ENCODE measurements at places on chromosomes 5 and 9. TPM values are rescaled to one million over a fixed set of nuclear protein-coding genes. Genes with fewer than 3 reads are reported as not detected.

Gene LRRC19
- not detected for polyA plus RNA-seq

DNA sequence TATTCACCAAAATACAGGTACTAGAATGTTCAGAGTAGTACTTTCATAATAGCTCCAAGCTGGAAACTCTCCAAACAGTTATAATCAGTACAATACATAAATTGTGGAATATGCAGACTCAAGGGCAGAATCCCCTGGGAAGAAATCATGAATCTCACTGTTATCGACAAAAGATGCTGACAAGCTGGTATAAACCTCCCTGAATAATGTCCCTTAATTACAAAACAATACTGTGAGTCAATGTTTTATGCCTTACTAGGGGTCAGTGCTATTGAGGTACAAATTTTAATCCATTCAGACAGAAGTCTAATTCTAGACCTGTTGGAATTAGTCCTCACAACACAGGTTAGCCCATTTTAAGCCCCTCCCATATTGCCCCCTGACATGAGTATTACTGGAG is 532.3 kb downstream of the DTWD2 start:
- no peak for DNase-seq

Gene HEMGN
- 0.02 TPM for polyA plus RNA-seq

Gene MLLT3
- 15.1 TPM for polyA plus RNA-seq

DNA sequence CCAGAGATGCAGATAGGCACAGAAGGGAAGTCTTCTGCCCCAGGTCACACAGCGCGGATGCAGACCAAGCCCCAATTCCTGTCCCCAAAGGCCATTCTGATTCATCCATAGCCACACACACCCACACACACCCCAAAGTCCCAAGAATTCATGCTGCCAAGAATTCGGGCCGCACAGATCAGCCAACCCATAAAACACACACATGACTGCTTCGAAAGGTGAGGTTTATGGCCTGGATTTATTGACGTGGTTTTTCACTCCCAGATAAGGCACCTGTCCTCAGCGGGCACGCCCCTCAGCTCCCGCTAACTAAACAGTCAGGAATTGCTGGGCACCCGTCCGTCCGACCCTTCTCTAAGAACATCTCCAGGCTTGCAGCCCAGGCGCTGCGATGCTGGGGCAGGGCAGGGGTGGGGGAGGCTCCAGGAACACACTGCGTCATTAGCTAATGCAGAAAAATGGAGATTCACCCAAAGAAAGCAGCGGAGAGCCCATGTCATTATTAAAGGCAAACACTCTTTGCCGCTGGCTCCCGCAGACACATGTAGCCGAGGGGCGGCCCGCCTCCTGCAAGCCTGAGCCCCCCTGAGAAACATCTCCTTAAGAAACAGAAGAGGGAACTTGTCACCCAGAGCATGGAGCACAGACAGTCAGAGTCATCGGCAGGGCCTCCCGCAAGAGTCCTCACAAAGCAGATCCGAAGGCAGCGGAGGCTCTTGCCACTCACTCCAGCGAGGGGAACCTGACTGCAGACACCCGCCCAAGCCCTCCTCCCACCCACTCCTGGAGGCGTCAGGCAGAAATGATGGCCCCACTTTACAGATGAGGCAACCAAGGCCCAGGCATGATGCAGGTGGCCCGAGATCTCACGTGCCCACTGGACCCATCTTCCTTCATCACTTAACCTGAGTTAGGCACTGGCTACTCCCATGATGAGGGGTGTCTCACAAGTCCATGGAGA is 19.9 kb downstream of the VAV2 start:
- no peak for DNase-seq

Gene SPINK7
- 0.87 TPM for polyA plus RNA-seq

DNA sequence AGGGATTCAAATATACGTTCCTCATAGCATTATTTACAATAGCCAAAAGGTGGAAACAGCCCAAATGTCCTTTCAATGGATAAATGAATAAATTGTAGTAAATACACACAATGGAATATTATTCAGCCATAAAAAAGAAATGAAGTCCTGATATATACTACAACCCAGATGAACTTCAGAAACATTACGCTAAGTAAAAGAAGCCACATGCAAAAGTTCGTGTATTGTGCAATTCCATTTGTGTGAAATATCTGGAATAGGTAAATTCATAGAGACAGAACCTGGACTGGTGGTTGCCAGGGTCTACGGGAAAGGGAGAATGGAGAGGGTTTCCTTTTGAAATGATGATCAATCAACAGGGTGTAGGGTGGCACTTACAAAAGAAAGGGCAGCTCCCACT is 12.5 kb upstream of the ARSI start:
- DNase-seq, result no peak

Gene FOXD4L3
- polyA plus RNA-seq, result not detected

- no peak for DNase-seq
Measured at GRCh38 chr9:131812116-131812790, 72.4 kb upstream of the RAPGEF1 start.

Gene PHF24
- 0.04 TPM for polyA plus RNA-seq

DNA sequence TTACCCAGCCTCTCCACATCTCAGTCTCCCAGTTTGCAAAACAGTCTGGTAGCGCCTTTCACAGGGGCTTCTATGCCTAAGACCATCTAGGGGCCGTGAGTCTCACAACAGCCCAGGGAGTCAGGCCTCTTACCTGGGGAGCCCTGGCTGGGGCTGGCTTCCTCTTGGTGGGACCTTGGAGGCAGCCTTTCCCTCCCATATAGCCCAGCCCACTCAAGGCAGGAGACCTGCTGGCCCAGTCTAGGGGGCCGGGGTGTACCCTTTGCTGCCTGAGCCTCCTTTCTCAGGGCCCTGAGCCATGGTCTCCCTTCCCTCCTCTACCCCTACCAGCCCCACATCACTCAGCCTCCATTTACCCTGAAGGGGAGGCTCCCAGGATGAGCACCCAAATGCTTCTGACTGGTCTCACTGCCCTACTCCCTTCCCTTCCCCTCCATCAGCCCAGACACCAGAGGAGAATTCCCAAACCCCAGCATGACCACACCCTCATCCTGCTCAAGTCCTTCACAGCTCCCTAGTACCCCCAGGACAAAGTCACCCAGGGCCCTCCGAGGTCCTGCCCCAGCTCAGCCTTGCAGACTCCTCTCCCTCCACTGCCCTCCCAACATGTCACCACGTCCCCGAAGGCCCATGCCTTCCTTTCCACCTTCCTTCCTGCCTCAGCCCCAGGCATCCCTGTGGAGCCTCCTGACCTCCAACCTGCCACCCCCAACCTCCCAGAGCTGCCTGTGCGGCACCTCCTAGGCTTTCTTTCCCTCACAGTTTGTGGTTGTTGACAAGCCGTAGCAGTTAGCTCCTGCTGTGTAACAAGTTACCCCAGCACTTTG is 55.3 kb downstream of the BARX1 start:
- DNase-seq, result no peak

DNA sequence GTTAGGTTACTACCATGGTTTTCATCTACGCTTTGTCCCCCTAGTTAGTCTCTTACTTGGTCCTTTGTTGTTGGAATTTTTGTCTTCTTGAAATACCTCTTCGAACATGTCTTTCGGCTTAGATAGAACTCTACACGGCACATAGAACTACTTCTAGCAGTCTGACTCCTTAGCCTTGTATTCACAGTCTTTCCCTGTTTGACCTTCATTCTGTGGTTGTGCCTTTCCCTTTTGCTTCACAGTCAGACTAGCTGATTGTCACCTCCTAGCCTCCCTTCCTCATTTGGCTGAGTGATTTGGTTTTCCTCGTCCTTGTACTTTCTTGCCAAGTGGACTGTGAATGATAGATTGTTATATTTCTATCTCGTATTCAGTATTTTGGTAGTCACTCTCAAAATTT is 10.7 kb downstream of the SMAD5 start:
- no peak for DNase-seq

GRCh38 chr9:35871545-35871944 is 1.3 kb upstream of the OR13J1 start:
- no peak for DNase-seq

DNA sequence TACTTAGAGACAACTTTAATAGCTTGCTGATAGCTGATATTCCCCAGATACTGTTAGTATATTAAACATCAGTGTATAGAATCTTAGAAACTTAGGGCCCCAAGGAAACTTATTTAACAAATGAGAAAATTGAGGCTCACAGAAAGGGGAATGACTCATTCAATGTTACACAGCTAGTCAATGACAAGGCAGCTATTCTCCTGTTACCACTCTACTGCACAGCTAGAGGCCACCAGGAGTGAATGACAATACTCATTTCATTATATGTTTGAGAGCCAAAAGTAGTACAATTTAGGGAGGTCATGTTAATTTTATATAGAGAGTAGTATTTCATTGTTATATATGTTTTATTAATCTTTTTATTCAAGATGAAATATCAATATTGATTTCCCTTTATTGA is 33.2 kb upstream of the PCDHB1 start:
- no peak for DNase-seq

GRCh38 chr5:84642795-84643194 is 258.1 kb upstream of the EDIL3 start:
- DNase-seq, result no peak

- no peak for DNase-seq
Measured at GRCh38 chr9:137771580-137771979, 106.0 kb upstream of the CACNA1B start.

Gene SEMA5A
- 0.27 TPM for polyA plus RNA-seq

GRCh38 chr5:2196416-2196815 is 313.7 kb upstream of the IRX4 start:
- no peak for DNase-seq

Gene THBS4
- 0.46 TPM for polyA plus RNA-seq
